Activated CD4-positive, alpha-beta T cell treated with anti-CD3 and anti-CD28 coated beads for 48 hours (primary cell): ENCODE measurements at places on chromosomes 4 and X.

DNA sequence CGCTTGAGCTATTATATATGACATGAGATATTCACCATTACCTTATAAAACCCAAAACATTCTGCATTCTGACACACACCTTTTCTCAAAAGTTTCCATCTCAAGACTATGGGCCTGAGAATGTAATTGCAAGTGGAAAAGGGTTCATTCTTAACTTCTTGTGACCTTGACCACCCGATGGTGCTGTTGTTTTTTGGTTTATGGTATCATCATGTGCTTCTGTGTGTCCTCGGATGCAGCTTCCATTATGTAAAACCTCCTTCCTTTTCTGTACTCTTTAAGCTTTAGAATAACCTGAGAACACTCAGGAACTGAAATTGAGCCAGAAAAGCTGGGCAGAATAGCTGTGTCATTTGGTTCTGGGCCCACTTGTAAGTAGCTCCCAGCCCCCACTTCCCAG is 16.2 kb upstream of the PUDP start:
- no peak for DNase-seq

DNA sequence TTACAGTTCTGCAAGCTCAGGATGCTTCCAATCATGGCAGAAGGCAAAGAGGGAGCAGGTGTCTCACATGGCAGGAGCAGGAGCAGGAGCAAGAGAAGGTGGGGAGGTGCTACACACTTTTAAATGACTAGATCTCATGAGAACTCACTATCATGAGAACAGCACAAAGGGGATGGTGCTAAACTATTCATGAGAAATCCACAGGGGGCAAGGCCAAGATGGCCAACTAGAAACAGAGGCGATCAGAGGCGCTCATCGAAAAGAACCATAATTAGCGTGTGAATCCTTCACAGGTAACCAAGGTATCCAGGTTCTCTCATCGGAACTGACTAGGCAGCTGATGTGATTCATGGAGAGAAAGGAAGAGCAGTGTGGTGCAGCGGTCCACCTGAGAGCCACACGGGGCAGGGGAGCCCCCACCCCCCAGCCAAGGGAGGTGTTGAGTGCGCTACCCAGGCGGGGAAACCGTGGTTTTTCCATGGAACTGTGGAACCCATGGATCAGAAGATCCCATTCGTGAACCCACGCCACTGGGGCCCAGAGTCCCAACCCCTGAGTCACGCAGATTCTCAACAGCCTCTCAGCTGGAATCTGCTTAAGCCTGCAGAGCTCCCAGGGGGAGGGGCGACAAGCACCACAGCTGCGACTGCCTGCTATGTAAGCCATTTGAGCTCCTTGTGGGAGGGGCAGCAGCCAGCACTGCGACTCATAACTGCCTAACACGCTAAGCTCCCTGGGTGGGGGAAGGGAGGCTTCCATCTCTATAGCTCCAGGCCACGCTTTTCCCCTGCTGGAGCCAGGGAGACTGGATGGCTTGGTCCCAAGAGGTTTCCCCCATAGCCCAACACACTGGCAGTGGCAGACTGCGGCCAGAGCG is 46.7 kb downstream of the FGF16 start:
- no peak for DNase-seq

GRCh38 chrX:139826065-139827044 is 106.5 kb downstream of the ATP11C start:
- no peak for DNase-seq

DNA sequence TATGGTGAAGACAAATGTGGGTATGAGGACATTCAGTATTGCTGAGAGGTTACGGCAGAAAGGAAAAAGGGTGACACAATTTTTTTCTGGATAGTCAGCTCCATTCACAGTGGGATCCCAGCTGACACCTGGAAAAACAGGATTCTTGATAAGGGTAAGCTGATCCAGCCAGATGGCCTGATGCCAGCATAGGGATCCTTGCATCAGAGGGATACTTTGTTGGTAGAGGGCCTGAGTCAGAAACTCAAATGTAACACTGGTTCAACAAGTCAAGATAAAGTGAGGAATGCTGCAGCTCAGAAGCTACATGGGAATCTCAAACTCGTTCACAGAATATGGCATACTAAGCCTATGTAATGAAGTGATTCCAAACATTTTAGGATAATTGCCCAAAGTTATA is 726.7 kb downstream of the C4orf33 start:
- DNase-seq = no peak

- DNase-seq = no peak
Observed at GRCh38 chr4:173171098-173171497, 2.5 kb downstream of the GALNT7 start.

- DNase-seq = no peak
Observed at GRCh38 chr4:32189788-32190187, 1469.6 kb downstream of the PCDH7 start.

- no peak for DNase-seq
Observed at GRCh38 chrX:77918568-77918967, 8.1 kb downstream of the ATP7A start.

GRCh38 chrX:41684138-41684537 is 4.6 kb upstream of the GPR34 start:
- no peak for DNase-seq

GRCh38 chr4:38803833-38804653 is 548 bp downstream of the TLR1 start:
- peak; percentile 41 for DNase-seq

DNA sequence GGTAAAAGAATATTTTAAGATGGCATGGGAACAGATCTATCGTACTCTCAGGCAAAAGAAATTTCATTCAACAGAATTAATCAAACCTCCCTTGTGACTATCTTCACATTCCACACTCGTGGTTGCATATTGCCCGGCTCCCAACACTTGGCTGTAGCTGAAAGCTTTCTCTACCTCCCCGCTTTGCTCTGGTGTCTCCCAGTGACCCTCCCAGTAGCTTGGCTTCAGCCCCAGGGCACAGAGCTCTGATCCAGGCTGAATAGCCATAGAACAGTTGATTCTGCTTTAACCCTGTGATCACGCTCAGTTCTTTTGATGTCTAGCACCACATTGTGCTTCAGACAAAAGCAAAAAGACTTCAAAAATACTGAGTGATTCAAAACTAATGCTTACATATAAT is 24.6 kb downstream of the SLC7A11 start:
- no peak for DNase-seq

DNA sequence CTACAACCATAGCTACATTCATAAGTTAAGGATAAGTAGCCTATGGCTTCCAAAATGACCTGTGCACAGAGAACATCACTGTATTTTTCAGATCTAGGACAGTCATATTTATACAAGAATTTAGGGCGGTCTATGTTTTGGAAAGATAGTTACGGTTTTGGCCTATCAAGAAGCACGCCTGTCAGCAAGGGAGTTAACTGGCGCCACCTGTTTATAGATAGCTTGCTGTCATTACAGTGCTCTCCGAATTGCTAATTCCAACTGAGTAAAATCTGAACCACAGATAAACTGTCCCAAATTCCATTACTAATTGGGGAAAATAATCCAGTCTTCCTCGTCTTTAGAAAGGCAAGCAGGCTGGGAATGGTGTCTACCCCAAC is 646 bp downstream of the ABCB7 start:
- no peak for DNase-seq

DNA sequence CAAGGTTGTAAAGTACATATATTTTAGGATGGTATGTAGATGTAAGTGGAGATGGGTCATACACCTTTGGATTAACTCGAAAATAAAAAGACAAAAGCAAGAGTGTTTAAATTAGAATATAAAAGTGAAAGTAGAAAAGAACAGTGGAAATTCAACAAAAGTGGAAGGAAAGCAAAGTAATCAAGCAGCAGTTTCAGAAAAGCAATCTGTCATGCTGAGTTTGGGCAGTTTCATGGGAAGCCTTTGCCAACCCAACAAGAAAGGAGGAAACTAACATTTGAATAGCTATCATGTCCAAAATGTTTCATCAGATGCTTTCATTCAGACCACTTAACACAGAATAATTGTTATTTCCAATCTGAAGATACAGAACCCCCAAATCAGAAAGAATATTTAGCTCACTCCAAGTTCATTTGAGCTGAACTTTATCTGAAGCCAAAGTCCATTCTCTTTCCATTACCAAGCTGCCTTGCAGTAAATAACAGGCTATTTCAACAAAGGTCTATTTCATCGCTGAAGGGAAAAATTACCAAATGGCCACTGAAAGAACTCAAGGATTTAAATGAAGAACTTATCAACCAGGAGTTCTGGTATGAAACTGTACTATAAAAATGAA is 1.8 kb upstream of the EXOSC9 start:
- DNase-seq = no peak

- no peak for DNase-seq
Observed at GRCh38 chr4:141346144-141346543, 125.4 kb downstream of the ZNF330 start.

GRCh38 chr4:57094832-57095223 is 15.4 kb downstream of the IGFBP7 start:
- DNase-seq = no peak

DNA sequence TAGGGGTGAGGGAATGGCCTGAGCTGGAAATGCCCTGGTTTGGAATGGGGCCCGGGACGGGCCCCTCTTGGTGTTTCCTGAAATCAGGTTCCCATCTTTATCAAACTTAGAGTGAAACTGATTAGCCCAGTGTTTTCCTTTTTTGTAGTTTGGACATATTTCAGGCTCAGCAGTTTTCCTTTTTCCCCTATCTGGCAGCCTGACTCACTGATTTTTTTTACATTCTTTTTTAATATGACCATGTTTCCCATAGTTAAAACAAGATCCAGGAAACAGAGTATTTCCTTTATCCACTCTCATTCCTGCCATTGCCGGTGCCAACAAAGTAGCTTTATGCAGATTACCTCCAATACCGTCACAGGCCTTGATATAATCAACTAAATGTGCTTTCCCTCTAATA is 20.5 kb upstream of the C4orf17 start:
- no peak for DNase-seq

DNA sequence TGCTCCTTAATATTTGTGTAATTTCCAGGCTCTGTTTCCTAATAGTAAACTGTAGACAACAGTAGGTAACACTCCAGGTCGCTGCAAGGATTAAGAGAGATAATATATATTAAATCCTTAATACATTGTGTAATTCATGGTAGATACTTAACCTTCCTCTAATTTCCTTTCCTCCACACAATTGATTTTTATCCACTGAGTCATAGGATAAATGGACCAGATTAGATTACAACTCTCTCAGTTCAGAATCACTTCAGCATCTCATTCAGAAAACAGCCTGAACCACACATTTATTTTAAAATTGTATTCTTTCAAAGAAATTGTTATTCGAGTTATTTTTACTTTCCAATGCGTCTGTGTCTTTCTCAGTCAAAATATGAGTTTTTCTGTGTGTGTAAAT is 17.1 kb downstream of the GK2 start:
- DNase-seq = no peak
